ENCODE measurements at places on chromosomes 6 and 20.

GRCh38 chr6:148470156-148470555 is 127.5 kb downstream of the SASH1 start:
- no peak for DNase-seq

GRCh38 chr20:36852187-36852586 is 23.8 kb upstream of the TLDC2 start:
- no peak for DNase-seq

GRCh38 chr6:148534871-148535270 is 192.2 kb downstream of the SASH1 start:
- no peak for DNase-seq

- DNase-seq: no peak
Measured at GRCh38 chr6:112939563-112939962, 592.4 kb downstream of the RFPL4B start.

DNA sequence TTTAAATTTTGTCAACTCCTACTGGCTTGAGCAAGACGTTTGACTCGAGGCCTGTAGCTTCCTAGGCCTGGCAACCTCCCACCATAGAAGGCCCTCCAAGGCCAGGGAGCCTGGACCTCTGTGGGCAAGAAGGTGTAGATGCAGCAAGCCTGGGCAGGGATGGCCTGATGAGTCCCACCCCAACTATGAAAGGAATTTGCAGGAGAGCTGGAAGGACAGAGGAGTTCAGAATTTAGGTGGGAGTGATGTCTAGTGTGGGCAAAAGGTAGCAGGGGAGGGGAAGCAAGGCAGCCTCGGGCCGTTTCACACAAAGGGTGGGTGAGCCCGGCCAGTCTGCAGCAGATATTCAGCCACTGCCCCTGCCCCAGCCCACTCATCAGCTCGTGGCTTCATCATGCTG is 245.2 kb downstream of the CDH26 start:
- DNase-seq: no peak

- no peak for DNase-seq
Measured at GRCh38 chr20:9160757-9161156, 91.9 kb downstream of the PLCB4 start.

- no peak for DNase-seq
Measured at GRCh38 chr20:51936377-51936776, 134.1 kb upstream of the SALL4 start.

- no peak for DNase-seq
Measured at GRCh38 chr6:87731818-87732661, 30.0 kb upstream of the AKIRIN2 start.

DNA sequence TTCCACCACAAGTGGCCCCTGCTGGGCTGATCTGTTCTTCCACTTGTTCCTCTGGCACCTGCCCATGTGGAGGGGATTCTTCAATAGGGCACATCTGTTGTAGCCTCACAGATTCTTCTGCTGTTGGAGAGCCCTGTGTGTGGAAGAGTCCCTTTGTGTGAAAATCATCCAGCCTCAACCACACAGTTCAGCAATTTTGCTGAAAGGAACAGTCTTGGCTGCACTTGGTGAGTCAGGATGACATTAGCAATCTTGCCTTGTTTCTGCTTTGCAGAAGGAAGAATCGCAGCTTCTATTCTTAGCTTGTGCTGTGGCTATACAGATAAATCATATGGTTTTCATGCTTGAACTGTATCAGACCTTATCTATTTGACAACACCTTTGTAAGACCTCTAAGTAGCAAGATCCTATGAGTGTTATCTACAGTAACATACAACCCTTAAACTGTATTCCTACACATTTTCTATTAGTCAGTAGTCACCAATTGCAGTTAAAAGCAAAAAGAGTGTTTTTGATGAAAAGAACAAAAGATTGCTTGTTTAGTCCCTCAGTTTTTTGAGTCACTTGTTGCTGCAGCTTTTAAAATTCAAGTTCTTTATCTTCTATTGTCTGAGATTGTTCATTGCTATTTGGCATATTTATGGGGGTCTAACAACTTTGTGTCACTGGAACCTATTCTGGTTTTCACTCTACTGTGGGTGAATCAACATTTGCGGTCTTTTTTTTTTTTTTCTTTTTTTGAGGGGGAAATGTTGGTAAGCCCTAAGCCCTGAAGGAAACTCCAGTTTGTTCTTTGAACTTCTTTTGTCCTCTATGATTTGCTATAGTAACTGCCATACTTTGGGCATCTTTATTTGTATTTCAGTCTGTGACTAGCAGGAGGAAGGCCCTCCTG is 231.6 kb downstream of the TFAP2B start:
- DNase-seq: no peak

GRCh38 chr6:159080217-159080976 is 35.6 kb upstream of the TAGAP start:
- no peak for DNase-seq

DNA sequence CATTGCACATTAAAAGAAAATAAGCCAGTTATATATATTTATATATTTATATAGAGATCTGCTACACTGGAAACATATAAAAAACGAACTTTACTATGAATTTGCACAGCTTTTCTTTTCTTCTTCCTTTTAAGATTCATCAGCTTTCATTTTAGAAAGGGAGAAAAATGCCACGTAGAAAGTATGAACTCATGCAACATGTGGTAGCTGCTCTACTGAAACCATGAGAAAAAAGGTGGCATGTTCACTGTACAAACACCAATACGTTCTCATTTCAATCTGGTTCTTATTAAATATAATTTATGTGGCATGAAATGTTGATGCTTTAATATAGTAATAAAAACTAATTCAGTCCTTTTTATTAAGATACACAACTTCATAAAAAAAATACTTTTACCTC is 68.8 kb upstream of the THEMIS start:
- DNase-seq: no peak

GRCh38 chr20:63642527-63643247 is 10.5 kb downstream of the STMN3 start:
- DNase-seq: no peak

GRCh38 chr6:53178837-53179432 is 30.3 kb upstream of the GCM1 start:
- DNase-seq: no peak

GRCh38 chr6:114718716-114719270 is 376.0 kb upstream of the HS3ST5 start:
- DNase-seq: no peak

DNA sequence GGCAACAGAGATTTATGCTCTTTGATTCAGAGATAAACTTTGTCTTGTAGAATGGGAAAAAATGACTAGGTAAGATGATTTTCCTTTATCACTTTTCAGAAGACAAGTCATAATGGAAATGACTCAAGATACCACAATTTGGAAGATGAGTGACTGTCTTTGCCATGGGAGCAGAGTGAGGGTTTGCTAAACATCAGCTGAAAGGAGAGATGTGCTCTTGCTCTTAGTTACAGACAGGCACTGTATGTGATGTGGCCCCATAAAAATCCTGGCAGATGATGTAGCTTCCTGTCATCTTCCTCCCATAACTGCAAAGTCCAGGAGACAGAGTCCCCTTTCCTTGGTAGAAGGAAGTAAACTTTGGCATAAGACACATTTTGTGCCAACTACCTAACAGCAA is 47.6 kb downstream of the BACH2 start:
- DNase-seq: no peak

GRCh38 chr6:168632694-168633093 is 191.7 kb downstream of the SMOC2 start:
- no peak for DNase-seq

DNA sequence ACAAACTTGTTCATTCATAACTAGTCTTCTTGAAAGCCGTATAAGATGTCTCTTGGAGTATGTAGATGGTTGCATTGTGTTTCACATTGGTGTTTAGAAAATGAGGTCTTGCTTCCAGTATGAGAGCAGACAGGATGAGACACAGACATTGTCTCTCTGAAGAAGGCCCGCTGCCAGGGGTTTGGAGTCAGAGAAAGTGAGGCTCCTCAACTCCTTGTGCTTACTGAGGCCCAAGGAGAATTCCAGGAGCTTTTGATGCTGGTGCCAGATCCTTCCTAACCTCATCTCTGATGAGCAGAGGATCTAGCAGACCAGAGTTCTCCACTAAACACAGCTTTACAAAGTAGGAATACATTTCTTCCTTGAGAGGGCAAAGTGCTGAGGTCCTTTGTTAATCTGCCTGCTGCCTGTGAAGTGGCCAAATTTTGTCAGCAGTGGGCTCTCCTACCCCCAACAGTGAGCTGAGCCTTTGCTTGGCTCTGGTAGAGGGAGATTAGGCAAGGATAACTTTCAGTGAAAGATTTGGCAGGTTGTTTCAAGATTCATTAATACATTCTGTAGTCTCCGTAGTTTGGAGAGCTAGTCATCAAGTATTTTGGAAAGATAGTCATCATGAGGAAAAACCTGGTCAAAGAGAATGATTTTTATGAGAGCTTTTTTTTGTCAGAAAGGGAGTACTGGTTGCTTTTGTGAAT is 9.7 kb downstream of the MAPRE1 start:
- DNase-seq: no peak

GRCh38 chr6:20310185-20310584 is 91.5 kb upstream of the E2F3 start:
- no peak for DNase-seq

DNA sequence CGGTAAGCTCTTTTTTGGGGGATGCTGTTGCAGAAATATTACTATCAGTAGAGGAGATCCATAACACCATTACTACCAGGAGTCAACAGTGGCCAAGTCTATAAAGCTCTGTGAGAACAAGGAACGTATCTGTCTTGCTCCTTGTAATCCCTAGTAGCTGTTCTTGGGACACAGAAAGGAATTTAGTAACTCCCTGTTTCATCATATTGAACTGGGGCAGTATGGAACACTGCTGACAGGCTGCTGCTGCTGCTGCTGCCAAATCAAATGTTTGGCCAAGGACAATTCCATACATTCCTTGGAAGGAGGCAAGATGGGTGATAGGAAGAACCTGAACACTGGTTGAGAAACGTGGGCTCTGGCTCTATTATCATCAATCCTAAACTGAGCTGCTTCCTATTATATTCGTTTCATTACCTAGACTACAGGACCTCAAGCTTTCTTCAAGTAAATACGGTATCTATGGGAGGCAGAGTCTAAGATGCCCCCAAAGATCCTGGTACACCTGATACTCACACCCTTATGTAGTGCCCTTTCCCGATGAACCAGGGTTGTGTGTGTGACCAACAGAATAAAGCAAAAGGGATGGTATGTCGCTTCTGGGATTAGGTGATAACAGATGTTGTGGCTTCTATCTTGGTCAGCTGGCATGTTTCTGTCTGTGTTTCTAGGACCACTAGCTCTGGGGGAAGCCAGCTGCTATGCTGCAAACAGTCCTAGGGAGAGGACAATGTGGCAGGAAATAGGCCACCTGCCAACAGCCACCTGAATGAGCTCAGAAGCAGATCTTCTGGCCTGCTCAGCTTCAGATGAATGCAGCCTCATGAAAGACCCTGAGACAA is 39.5 kb downstream of the ELOVL5 start:
- no peak for DNase-seq

DNA sequence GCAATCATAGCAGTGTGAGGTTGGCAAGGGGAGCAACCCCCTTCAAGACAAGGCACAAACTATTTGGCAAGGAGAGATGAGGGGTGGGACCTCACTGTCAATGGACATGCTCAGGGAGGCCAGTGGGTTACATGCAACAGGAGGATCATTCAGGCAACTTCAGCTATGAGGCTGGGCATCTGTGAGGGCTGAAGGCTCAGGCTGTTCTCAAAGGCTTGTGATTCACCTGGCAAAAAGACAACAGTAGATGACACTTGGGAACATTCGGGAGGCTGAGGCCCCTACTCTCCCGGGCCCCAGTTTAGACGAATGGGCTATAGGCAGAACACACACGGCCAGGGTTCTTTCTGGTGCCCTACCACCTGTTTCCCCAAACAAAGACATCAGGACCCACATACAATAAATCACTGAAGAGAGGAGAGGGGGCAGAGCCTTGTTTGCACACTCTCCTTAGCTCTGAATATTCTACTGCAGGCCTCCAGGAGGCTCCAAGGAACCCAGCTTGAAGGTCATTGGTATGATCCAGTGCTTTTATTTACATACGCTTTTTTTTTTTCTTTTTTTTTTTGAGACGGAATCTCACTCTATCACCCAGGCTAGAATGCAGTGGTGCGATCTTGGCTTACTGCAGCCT is 7.9 kb downstream of the TUBB start:
- no peak for DNase-seq

- DNase-seq: no peak
Measured at GRCh38 chr6:123321020-123321419, 315.7 kb downstream of the TRDN start.

DNA sequence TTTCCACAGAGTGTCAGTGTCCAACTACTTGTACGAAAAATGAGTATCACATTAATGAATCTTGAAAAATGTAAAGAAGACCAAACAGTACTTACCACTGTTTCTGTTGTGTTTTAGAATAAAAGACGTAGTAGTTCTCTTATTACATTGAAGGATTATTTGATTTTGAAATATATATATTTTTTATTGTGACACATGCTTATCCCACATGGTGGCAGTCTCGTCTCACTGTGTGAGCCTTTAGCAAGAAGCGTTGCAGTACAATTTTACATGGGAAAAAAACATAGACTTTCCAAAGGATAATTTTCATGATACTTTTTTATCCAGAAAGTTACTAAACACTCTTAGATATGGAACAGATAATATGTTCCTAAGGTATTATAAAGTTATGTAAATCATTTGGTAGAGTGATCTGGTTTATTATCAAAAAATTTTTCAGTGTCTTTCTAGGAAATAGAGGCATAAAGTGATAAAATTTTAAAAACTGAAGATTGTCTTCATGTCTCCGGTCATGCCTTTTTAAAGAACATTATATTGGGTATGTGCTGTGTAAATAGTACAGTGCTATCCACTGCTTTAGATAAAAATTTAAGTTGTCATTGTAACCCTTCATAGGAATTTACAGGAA is 117.5 kb upstream of the SAMD5 start:
- DNase-seq: peak; percentile 26

GRCh38 chr6:144936764-144937163 is 651.6 kb downstream of the UTRN start:
- no peak for DNase-seq

DNA sequence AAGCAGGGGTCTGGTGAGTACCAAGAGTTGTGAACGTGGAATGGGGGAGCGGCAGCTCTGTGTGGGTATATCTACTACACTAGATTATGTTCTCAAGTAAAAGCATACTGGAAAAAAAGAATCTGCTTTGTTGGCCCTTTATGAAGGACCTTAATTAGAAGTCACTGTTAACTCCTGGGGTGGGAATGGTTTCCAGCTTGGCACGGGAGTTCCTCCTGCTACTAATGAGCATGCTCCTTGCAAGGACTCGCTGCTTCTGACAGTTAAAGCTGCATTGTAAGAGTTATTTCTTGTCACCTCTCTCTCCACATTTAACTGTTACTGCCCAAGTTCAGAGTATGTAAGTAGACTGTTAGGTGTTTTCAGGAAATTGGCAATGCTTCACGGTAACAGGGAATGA is 292.7 kb downstream of the ZFAND3 start:
- DNase-seq: no peak

DNA sequence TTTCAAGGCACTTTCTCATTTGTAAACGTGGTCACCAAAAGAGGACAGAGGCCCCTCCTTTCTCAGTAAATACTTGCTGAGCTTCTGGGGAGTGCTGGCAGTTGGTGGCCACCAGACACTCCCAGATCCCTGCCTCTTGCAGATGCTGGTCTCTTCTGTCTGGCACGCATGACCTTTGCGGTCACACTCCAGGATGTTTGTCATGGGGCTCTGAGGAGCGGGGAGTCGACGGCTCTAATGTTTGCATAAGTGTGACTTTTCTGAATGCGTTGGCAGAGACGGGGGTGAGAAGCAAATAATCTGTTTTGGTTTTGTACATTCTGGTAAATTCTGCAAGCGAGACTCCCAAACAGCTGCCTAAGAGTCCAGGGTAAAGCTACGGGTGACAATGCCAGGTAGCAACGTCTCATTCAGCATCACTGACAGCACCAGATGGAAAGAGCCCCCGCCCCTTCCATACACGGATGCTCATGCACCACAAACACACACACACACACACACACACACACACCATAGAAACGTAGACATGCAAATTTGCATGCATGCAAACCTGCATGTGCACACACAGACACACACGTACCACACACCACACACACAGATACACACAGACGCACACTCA is 101.1 kb downstream of the YTHDF1 start:
- no peak for DNase-seq

Data from NCI-H1694 treated with DMSO at 0.1 percent for 48 hours (cell line).